ENCODE measurements at places on chromosomes 7 and 10.

DNA sequence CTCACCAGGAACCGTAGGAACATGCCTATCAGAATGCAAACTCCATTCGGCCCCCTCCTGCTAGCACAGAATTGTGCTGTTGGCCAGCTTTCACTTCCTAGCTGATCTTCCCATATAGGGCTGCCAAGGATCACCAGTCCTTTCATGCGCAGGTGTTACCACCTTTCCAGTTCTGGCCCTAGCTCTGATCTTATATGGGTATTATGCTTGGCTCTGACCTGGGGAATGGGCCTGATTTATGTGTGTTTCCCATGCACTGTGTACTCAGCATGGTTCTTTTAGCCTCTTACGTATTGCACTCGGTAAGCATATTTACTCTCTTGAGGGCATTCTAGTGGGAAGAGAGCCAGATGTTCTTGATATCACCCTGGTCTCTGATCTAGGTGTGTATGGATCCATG, 11.1 kb downstream of the SLC35G1 start:
- no peak for DNase-seq

- DNase-seq, result no peak
Measured at GRCh38 chr10:22250897-22251660, 33.3 kb upstream of the EBLN1 start.

- no peak for DNase-seq
Measured at GRCh38 chr10:14803827-14804226, 29.1 kb upstream of the FAM107B start.

DNA sequence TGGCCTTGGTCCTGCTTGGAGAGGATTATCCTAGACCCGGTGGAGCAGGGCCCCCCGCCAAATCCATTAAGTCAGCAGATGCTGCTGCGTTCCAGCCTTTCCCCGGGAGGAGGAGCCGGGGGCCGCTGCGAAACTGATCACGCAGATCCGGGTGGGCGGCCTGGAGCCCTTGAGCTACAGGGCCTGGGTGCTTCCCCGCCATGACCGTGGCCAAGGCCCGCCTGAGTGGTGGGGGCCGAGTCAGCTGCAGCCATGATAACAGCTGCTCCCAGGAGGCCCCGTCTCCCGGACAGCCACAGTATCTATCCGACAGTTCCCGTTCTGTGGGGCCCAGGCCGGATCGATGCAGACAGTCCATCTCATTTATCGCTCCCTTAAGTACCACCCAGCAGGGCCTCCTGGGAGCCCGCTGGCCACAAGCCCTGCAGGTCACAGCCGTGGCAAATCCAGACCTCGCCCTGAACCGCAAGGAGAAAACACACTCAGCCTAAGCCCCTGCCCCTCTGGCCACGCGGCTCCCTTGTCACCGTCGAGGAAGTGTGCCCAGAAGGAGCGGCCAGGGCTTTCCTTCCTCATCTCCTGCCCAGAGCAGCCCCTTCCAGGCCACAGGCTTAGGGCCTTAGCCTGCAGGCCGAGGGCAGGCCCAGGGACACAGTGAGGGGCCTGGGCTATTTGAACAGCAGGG, 34.4 kb upstream of the SLC29A4 start:
- no peak for DNase-seq

- DNase-seq, result no peak
Measured at GRCh38 chr7:106367018-106367420, 82.2 kb upstream of the NAMPT start.

GRCh38 chr7:150339409-150339809, 2.0 kb downstream of the RARRES2 start:
- DNase-seq, result no peak

DNA sequence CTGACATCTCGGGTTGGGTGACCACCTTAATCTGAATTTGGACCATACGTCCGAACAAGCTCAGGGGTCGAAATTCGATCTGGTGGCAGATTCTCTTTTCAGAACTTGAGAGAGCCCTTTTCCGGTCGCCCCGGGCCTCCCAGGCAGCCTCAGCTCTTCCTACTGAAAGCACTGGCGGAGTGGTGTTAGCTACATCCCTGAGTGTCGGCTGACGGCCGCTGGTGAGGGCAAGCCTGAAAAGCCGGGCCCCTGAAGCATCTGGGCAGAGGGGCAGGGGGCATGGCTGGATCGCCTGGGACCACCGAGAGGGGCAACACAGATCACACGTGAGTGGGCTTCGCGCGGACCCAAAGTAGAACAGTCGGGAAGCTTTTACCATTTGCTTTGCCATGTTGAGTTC, 116.1 kb downstream of the SMURF1 start:
- DNase-seq, result no peak

All from activated CD8-positive, alpha-beta T cell treated with anti-CD3 and anti-CD28 coated beads for 36 hours (primary cell).